ENCODE measurements at places on chromosomes 4 and X.

GRCh38 chr4:144288011-144288903 is 147.7 kb upstream of the GYPA start:
- no peak for DNase-seq

DNA sequence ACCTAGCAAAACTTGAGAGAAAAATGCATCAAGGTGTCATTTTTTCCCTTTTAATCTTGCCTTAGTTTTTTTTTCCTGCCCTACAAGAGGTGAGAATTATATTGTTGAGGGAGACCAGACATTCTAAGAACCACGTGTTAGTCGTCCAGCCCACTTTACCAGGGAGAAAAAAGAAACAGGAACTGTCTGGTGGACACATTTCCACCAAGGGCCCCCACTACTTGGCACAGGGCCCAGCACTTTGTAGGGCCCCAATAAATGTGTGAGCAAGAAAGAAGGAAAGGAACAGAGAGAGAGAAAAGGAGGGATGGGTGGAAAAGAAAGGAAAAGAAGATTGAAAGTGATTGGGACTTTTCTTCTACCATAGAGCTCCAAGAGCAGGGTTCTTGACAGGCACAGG is 3.9 kb upstream of the EGFL6 start:
- DNase-seq, result no peak

DNA sequence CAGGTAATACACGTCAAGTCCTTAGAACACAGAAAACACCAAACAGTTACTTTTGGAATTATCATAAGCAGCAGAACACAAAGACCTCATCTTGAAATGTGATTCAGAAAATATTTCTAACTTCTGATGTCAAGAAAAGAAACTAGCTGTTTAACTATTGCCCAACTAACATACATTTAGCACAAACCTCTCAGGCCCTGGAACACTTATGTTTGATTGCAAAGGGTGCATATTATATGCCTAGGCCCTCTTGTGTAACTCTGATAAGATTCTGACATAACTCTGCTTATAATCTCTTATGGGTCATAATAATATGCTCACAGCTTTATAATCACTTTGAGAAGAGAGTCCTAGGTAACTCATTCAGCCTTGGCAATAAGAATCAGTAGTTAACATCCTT is 62.6 kb downstream of the TBC1D9 start:
- no peak for DNase-seq

DNA sequence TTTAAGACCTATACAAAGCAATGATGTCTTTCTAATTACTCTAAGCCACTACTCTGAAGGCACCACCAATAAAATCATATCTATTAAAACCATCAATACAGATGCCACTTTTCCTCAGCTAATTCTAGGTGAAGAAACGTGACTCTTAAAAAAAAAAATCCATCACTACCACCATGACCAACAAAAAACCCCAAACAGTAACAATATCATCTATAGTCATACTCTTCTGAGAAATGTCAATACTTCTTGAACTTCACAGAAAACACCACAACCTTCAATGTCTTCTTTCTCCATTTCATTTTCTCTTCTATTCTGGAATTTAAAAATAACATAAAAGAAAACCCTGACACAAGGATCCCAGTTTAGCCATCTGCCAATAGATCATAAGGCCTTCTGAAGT is 35.7 kb downstream of the CASK start:
- no peak for DNase-seq

DNA sequence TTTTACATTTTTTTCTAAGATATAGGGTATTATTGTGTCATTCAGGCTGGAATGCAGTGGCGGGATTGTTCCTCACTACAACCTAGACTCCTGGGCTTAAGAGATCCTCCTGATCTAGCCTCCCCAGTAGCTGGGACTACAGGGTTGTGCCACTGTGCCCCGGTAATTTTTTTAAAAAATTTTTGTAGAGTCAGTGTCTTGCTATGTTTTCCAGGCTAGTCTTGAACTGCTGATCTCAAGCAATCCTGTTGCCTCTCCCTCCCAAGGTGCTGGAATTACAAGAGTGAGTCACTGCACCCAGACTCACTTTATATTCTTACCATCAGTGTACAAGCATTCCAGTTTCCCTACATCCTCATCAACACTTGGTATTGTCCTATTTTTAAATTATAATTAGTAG is 156.4 kb upstream of the GYPA start:
- no peak for DNase-seq

DNA sequence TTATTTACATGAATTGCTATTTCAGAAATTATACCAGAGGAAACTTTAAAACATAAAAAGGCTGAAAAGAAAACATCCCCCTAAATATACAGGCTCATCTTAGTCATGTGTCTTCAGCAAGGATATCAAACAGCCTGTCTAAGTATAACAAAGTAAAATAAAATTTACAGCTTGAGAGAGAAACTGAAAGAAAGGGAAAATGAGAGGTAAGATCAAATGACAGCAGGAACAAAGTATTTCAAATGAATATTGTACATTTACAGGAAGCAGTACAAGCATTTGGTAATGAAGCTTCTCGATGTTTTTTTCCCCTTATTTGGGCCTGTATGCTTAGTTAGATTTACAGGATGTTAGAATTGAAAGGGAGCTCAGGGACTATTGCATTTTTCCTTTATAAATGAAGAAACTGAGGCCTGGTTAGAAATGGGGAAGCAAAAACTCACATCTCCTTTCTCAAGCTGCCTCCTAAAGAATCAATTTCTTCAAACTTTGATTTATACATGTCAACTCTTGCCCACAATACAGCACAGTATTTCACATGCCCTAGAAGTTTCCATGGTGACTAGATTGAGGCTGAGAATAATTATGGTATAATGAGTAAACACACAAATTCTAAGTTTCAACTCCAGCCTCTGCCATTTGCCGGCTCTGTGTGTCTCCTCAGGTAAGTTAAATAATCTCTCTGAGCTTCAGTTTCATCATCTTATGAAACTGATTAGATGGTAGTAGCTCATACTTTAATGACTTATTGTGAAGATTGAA is 29.3 kb downstream of the DAPP1 start:
- DNase-seq, result no peak

GRCh38 chr4:184003433-184003832 is 98.3 kb downstream of the STOX2 start:
- DNase-seq, result no peak

GRCh38 chr4:186104890-186105646 is 564 bp downstream of the FAM149A start:
- DNase-seq, result no peak

DNA sequence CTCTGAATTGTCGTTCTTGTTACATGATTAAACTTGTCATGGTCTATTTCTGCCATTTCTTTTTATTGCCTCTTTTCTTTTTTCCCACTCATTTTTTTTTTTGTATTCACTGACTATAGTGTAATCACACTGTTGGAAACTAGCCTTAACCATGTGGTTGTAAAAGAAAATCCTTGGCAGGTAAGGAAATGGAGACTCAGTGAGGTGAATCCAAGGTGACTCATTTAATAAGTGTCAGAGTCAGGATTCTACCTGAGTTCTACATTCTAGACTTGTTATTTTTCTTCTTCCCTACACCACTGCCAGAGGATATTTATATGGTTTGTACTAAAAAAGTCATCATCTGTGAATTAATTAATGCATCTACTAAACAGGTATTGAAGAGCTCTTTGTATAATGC is 152.2 kb downstream of the CBLL2 start:
- no peak for DNase-seq

GRCh38 chr4:186789651-186790050 is 66.0 kb upstream of the FAT1 start:
- DNase-seq, result no peak

DNA sequence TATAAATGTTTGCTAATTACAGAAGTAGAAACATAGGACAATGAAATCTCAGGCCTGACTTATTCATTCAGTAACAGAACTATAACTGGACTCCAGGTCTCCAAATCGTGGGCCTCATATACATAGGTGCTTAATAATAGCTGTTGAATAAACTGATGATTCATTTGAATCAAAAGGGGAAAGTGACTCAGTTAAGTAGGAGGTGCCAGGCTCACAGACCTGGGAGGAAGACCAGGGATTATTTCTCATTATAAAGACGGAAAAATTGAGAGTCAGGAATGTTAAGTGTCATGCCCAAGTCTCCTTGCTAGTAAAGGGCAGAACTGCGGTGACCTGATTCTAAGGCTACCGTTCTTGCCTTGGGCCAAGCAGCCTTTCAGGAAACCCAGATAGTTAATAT is 131.5 kb downstream of the HS3ST1 start:
- no peak for DNase-seq

- peak; percentile 84 for DNase-seq
Observed at GRCh38 chr4:103099691-103100392, at the start of gene BDH2. Gene BDH2 (minus strand): TSS chr4:103099834. CDS start chr4:103096254, 3,580 bp downstream.

- no peak for DNase-seq
Observed at GRCh38 chr4:25861951-25862410, 807 bp downstream of the SEL1L3 start.

DNA sequence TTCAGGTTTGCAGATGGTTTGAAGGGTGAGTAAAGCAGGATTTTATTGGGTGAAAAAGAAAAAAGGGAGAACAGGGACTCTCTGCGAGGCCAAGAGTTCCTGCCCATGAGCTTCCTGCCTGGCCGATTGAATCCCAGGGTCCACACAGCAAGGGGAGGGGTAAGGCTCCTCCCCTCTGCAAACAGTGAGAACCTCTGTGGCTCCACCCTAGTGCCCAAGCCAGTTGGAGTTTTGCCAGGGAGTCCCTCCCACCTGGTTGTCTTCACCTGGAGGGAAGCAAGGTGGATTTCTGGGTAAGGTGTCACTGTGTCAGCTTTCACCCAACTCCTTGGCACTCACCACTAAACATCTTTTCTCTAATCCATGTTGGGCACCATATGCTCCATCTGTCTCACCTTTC is 70.9 kb downstream of the PDHA2 start:
- no peak for DNase-seq

DNA sequence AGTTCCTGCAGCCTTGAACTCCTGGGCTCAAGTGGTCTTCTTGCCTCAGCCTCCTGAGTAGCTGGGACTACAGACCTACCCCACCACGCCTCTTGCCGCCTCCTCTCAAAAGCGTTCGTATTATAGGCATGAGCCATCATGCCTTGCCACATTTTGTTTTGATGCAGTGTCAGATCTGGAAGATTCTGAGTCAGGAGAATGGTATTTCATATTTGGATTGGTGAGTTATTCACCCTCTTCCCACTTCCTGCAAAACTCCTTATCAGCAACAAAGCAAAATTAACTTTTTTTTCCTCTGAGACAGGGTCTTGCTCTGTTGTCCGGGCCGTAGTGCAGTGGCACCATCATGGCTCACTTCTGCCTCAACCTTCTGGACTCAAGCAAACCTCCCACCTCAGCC is 29.6 kb downstream of the REST start:
- DNase-seq, result no peak

- no peak for DNase-seq
Observed at GRCh38 chr4:128700659-128701350, 108.7 kb upstream of the JADE1 start.

DNA sequence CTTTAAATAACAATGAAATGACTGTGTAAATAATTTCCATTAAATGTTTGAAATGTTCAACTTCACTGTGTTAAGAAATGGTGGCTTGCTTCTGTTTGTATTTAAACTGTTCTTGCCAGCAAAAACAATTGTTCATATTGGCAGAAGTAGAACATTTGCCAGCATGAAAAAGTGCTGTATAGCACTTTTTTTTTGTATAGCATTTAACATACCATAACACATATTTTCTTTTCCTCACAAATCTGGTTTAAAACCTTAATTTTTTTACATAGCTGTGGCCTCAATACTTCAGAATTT is 94.1 kb downstream of the COX18 start:
- no peak for DNase-seq

DNA sequence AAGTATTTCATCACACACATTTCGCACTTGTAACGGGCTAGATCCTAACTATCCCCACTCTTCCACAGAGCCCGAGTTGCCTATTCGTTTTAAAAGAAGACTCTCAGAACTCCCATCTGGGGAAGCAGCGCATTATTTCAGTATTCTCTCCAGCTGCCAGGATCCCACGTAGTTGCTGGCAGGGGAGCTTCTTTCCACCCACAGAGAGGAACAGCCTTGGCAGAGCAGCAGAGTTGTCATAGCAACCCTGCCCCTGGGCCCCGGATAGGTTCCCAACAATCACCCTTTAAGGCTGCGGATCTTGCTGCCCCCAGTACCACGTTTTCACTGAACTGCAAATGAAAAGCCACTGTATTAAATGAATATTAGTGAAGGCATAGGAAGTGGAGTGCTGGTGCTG is 106.7 kb downstream of the GPM6A start:
- peak; percentile 50 for DNase-seq

DNA sequence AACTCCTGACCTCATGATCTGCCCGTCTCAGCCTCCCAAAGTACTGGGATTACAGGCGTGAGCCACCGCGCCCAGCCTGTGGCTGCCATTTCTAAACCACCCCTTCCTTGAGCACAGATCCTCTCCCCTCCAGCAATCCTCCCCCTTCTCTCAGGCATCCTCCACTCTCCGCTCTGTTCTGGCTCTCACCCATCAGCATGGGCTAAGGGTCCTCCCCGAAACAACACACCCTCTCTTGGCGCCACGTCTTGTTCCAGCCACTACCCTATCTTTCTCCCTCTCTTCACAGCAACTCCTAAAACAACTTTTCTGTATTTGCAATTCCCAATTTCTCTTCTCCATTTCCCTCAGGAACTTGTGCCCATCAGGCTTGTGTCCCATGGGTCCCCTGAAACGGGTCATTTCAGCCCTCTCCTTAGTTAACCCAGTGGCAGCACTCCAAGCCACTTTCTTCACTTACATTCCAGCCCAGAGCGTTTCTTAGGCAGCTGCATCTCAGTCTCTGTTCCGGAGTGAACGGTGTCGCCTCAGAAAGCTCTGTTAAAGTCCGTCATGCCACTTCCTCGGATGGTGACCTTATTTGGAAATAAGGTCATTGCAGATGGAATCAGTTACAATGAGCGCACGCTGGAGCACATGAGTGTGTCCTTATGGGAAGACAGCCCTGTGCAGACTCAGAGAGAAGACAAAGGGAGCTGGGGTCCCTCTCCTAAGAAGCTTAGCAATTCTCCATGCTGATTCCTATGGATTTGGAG is 28.3 kb upstream of the CLDN24 start:
- no peak for DNase-seq

GRCh38 chr4:34422472-34423175 is 1821.7 kb downstream of the ARAP2 start:
- peak; percentile 26 for DNase-seq

GRCh38 chr4:739569-739968 is 33.9 kb downstream of the PCGF3 start:
- DNase-seq, result no peak
